ENCODE measurements at places on chromosomes 6 and 20.

GRCh38 chr6:164660781-164661180 is 648.6 kb downstream of the C6orf118 start:
- no peak for DNase-seq

- DNase-seq = peak; percentile 82
Observed at GRCh38 chr6:143271024-143271423, 179.5 kb downstream of the ADAT2 start.

- DNase-seq = no peak
Observed at GRCh38 chr6:163825033-163825432, 410.5 kb downstream of the QKI start.

- peak; percentile 39 for DNase-seq
Observed at GRCh38 chr20:47355489-47356219, 845 bp downstream of the ZMYND8 start.

- DNase-seq = peak; percentile 73
Observed at GRCh38 chr6:105759946-105760345, 326.2 kb upstream of the PRDM1 start.

- no peak for DNase-seq
Observed at GRCh38 chr6:40903456-40903855, 135.6 kb downstream of the UNC5CL start.

DNA sequence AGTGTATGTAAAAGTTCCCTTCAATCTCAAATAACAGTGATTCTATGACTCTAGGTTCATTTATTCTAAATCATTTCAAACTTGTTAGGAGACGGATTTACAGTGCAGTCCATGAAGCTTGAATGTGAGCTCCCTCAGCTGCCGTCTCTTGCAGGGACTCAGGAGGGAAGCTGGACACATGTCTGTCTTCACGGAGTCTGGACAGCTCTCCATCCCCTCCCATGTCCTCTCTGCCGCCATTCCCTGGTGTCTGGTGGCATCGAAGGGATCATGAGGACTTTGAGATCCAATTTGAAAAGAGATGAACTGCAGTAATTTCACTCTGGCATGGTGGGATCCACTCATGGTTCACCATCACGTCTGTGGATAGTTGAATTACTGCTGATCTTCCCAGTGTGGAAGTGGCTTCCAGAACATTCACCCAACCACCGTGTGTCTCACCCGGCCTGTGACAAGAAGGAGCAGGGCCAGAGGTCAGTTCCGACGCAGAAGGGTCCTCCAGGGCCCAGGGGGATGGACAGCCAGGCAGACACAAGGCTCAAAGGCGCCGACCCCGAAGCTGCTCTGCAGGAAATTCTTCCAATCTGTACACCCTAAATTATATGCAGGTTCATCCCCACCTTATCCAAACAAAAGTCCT is 370.1 kb downstream of the THBS2 start:
- no peak for DNase-seq

- no peak for DNase-seq
Observed at GRCh38 chr6:19865178-19865577, 28.0 kb downstream of the ID4 start.

DNA sequence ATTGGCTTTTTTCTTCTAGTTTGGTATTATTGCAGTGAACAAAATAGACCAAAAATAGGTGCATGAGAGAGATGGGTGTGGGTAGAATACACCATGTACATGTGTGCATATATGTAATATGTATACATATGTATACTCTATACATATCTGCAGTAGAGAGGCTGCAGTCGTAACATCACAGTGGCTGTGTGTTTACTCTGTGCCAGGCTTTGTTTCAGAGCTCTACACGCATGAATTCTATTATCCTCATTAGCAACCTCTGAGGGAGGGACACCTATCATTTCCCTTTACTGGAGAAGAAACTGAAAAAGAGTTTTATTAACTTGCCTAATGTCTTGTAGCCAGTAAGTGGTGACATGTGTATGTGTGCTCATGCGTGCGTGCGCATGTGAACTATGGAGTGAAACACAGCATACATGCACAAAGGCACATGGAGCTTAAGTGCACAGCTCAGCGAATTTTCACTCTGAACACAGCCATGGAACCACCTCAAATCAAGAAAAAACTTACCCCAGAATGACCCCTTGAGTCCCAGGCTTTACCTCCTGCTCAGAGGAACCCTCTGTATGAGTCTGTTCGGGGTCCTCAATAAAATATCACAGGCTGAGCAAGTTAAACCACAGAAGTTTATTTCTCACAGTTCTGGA is 452.5 kb downstream of the CDH26 start:
- DNase-seq = no peak

- DNase-seq = peak; percentile 54
Observed at GRCh38 chr6:127190552-127190951, 72.1 kb downstream of the RSPO3 start.

- DNase-seq = peak; percentile 40
Observed at GRCh38 chr6:124008000-124008987, 204.6 kb downstream of the NKAIN2 start.

DNA sequence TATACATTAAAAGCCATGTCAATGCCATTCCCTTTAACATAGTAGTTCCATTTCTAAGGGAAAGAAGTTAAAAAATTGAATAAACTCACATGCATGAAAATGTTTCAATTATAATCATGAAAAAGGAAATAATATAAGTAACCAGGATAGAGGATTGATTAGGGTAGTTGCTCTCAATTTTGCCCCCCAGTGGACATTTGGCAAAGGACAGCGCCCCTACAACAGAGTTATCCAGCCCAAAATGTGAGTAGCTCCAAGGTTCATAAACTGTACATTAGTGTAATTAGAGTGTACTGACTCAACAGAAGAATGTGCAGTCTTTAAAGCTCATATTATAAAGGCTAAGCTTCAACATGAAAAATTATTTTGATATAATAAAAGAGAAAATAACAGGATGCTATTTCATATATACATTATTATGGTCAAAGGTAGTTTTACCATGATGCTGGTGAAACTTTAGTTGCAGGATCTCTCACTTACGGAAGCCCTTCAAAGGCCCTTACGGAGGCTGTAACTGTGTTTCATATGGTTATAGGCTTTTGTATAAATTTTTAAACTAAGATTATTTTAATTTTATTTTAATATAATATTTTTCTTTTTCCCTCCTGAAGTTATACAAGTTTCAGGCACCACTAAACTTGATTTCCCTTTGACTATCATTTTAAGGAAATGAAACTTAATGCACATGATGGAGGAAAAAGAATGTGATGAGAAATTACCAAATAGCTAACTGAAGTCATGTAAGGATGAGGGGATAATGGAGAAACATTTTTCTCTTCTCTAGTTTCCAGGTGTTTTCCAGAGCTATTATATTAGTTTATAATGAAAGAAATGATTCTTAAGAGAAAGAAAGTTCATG is 403.6 kb downstream of the PLCB1 start:
- DNase-seq = peak; percentile 28

- no peak for DNase-seq
Observed at GRCh38 chr20:573414-574296, 30.1 kb upstream of the CSNK2A1 start.
